ENCODE measurements at places on chromosomes 6 and 20.

DNA sequence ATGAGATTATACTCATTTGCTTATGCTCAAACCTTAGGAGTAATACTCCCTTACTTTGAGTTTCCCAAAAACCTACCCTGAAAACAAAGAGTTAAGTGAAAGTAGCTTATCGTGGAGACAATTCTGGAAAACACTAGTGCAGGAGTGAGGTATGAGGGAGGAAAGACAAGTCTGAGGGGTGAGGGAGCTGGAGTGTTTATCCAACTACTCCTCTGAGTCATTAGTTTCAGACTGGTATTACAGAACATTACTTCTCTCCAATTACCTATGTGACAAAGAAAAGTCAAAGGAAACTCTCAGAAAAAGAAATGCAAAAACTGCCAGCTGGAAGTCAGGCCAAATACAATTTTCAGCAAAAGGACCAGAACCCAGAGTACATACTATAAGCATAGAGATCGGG, 171.1 kb upstream of the SPTLC3 start:
- no peak for DNase-seq

DNA sequence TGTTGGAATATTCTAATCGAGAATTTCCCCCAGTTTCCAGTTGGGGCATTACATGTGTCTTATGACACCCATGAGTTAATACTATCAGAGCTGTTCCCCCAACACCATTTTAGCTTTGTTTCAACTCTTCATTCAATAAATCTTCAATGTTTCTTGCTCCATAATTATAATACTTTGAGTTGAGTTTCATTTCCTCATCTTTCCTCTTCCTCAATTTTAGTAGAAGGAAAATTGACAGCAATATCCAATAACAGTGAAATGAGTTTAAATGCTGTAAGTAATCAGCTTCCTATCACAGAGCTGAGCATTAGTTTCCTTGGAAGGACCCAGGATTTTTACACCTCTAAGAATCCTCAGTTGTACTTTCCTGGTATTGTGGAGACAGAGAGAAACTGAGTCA, 1.0 kb upstream of the STMND1 start:
- DNase-seq = no peak

GRCh38 chr6:47202644-47203205, 107.0 kb downstream of the TNFRSF21 start:
- DNase-seq = no peak

DNA sequence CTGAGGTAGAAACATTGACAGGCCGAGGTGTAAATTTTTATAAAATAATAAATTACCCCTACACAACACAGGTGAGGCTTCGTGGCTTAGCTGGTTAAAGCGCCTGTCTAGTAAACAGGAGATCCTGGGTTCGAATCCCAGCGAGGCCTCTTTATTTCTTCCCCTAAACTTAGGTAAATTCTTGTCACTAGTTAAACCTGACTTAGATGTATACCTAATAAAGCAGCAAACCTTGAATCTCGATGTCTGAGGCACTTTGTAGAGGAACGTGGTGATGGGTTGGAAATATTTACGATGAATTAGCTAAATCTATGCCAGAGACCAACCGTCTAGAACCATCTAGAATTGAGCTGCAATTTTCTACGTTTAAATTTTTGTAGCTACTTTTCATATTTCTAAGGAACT, 185.6 kb downstream of the OR2B2 start:
- no peak for DNase-seq

- DNase-seq = no peak
Observed at GRCh38 chr6:135025775-135026174, 28.8 kb downstream of the HBS1L start.

GRCh38 chr6:17086469-17086868, 15.4 kb upstream of the STMND1 start:
- no peak for DNase-seq

GRCh38 chr6:157505912-157506491, 125.0 kb downstream of the ZDHHC14 start:
- no peak for DNase-seq

- DNase-seq = no peak
Observed at GRCh38 chr20:41386502-41387427, 20.1 kb upstream of the EMILIN3 start.

DNA sequence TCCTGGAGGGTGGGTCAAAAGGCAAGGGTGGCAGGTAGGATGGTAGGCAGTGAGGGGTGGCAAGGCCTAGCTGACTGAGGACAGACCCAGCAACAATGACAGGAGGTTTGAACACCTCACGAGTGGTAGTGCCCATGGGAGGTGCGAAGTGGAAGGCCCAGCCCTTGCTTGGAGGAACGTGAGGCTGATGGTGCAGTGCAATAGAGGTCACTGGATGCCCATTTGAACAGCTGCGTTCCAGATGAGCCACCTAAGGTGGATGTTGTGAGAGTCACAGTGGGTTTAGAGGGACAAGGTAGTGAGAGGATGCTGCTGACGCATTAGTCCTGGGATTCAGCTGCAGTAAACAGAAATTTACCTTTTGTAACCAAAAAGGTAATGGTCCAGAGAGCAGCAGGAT, 15.6 kb downstream of the TMEM74B start:
- no peak for DNase-seq

GRCh38 chr6:19664050-19664449, 173.1 kb upstream of the ID4 start:
- DNase-seq = no peak

GRCh38 chr20:873875-874607, 40.5 kb downstream of the FAM110A start:
- DNase-seq = no peak
